ENCODE measurements at places on chromosomes 1 and 21.

GRCh38 chr1:71019233-71019969, 28.2 kb downstream of the PTGER3 start:
- no peak for DNase-seq

DNA sequence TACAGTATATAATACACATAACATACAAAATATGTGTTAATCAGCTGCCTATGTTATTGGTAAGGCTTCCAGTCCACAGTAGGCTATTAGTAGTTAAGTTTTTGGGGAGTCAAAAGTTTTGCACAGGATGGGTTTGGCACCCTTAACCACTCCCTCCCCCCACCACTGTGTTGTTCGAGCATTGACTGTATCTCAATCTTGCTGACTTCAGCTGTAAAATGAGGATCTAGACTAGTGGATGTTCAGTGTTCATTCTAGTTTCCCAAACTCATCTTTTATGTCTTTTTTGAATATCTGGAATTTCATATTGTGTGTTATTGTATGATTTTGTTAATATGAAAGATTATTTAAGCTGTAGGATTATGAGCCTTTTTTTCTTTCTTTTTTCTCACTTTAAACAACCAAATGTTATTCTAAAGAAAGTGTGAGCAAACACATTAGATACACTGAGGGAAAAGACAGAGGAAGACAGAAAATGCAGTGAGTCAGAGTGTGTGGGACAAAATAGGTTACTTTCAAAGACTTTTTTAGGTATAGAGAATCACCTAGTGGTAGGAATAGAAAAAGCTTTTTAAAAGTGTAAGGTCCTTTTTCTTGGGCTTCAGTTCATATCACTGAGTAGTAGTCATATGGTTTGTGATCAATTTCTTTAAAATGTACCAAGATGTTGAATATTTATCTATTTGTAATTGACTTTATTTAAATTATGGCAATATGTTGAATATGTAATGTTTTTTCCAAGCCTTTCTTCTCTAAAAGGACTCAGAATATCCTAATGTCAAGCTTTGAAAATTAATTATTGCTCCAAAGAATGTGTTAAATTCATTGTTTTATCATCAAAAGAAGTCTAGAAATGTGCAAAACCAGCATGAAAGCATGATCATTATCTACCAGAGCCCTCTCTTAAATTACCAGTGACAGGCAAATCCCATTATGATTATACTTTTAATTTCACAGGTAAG, 17.9 kb upstream of the CENPF start:
- no peak for DNase-seq

DNA sequence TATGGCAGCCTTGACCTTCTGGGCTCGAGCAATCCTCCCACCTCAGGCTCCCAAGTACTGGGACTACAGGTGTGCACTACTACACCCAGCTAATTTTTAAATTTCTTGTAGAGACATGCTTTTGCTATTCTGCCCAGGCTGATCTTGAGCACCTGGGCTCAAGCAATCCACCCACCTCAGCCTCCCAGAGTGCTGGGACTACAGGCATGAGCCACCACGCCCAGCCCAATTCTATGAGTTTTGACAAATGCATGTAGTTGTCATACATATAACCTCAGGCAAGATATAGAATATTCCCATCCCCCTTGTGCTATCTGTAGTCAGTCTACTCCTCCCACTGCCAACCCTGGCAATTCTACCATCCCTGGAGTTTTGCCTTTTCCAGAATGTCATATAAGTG, 38.7 kb upstream of the TTC22 start:
- no peak for DNase-seq

GRCh38 chr1:237891979-237892378, 1.3 kb upstream of the ZP4 start:
- no peak for DNase-seq

DNA sequence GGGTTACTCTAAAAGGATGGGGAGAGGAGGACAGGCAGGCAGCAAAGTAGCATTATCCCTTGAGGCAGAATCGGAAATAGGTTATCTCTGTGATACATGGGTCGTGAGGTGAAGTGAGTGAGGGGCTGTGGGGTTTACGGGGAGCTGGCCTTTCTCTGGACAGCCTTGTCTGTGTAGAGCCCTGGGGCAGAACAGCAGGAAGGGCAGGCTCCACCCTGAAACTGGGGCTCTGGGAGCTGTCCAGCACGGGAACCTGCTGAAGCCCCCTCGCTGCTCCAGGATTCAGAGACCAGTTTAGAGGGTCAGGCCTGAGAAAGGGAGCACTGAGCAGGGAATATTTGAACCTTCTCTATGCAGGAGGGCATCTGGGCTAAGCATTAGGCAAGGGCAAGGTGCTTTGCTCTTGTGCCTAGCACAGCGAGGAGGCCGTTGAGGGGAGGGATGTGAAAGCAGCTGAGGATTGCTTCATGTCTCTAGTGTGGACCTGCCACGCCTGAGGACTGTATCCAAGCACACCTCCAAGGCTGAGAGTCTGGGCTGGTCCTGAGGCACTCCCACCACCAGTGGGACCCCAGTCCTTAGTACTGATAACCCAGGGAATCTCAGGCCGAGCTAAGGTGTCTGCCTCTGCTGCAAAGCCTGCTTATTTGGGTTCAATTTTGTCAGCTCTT, 55.8 kb downstream of the NAV1 start:
- DNase-seq = no peak

- DNase-seq = no peak
Measured at GRCh38 chr1:201828217-201828819, 639 bp upstream of the IPO9 start.

GRCh38 chr1:18555036-18555435, 74.3 kb downstream of the KLHDC7A start:
- DNase-seq = no peak

DNA sequence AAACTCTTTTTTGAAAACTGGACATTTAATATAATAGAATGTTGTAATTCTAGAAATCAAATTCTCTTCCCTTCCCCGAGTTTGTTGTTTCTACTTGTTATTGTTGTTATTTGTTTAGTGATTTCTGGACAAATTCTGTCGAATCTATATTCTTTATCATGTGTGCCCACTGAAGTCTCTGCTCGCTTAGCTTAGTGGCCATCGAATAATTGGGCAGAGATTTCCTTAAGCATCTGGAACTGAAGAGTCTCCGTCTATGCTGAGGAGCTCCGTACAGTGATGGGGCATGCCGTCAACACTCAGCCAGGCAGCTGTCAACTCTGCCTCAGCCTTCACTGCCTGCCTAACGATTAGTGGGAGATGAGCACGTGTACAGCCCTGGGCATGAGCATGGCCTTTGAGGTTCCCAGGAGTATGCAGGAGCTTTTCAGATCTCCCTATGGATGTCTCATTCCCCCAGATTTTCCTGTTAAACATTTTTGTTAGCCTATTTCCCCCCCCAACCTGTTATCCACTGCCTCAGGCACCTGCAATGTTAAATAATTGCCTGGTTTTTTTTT, 66.8 kb downstream of the SLX9 start:
- no peak for DNase-seq
